HuH-7 (cell line): ENCODE measurements at places on chromosomes 4 and X.

DNA sequence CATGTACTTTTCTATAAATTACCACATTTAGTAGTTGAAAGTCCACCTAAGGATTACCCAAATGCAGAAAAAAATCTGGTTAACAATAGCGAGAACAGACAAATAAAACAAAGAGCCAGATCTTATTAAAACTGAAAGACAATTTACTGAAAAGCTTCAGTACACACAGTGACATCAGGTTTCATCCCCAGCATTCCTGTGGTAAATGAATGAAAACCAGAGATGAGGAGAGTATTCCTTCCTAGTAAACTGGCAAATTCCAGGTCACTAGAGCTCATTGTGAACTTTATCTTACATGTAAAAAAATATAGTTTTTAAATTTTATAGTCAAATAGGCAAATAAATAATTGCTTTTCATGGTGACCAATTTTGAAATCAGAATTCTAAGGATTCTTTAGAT lies 1290.5 kb downstream of the ADGRL3 start:
- DNase-seq, result no peak

- no peak for DNase-seq
Observed at GRCh38 chr4:165345666-165346417, 18.4 kb downstream of the MSMO1 start.

DNA sequence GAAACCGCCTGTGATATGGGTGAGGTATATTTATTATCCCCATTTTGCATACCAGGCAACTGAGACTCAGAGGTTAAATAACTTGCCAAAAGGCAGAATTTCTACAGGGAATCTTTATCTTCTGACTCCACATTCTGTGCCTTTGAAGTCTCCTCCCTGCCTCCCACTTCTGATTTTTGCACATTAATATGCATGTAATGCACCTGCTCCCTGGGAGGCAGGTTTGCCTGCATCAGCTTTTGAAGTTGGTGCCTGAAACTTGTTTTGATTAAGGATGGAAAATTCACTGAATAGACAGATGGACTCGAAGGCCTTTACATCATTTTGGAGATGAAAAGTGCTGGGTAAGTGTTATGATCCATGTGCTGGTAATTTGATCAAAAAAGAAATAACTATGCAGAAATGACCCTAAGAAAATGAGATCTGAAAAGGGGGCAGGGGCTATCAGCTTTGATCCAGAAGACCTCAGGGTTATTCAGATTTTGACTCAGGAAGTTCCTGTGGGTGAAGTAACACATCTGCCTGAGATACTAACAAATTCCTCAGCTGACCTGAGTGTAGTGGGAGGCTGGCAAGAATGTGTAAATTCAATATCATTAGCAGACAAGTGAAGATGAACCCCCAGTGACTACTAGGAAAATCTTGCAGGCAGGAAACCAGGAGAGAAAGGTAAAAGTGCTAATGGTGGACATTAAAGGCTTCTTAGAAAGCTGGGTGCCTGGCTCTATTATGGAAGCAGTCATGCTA lies 167.5 kb upstream of the BOD1L1 start:
- no peak for DNase-seq

DNA sequence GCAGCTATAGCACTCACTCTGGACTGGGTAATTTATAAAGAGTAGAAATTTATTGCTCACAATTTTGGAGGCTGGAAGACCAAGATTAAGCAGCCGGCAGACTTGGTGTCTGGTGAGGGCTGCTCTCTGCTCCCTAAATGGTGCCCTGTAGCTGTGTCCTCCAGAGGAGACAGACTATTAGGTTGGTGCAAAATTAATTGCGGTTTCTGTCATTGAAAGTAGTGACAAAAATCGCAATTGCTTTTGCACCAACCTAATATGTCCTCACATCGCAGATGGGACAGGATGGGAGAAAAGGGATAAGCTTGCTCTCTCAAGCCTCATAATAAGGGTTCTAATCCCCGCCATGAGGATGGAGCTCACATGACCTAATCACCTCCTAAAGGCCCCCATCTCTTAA lies 258.1 kb upstream of the VCX3A start:
- no peak for DNase-seq

DNA sequence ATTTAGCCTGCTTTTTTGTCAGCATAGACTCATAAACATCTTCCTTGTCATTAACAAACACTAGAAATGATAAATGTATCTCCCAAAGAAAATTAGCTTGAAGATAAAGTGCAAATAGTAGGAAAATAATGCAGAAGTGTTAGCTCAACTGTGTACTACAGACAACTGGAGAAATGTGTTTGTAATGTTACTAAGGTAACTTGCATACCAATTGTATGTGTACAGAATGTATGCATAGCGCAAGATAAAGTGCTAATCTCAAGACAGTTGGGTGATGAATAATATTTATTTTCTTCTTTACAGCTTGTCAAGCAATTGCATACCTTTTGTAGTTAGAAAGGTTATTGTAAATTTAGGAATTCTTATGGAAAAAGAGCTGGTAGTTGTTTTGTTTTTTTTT lies 22.1 kb downstream of the FMR1 start:
- no peak for DNase-seq

DNA sequence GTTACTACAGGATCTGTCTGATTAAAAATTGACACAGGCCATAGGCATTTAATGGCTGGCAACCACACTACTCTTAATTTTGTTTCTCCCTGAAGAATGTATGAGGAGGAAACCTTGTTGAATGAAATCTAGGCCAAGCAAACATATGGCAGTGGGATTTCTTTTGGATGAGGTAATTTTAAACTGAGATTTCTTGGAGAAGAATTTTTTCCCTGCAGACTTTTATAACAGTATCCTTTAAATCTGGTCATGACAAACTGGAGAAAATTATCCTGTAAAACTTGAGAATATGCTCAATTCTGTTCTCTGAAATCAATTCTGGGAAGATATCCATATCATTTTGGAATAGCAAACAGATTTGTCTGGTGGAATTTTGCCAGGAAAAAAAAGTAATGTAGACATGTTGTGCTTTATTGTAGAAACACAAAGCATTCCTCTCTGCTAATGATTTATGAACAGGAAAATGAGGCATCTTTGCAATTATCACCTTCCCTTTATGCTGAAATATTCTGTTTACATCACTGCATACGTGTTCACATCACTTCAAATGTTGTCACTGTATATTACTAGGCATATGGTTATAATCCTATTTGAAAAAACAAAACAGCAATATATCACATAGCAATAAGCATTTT lies 108.3 kb upstream of the ARSJ start:
- DNase-seq, result no peak
